CD14-positive monocyte (primary cell): ENCODE measurements at places on chromosomes 16 and 17. TPM values are rescaled to one million over a fixed set of nuclear protein-coding genes. Genes with fewer than 3 reads are reported as not detected.

DNA sequence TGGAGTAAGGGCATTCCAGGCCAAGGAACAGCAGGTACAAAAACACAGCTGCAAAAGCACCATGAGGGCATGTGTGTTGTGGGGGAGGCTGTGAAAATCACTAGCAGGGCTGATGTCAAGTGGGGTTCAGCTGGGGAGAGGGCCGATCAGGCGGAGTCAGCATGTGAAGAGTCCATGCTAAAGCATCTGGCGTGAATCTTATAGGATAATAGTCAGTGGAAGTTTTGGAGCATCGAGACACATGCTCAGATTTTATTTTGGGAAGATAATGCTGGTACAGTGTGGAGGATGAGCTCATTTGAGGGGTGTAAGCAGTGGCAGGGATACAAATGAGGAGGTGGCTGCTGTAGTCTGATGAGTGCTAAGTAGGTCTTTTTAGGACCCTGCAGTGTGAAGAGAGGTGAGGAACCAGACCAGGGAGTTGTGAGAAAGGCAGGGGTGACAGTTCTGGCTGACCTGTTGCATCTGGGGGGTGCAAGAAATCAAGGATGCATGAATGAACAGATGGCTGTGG lies 30.3 kb downstream of the MMD start:
- no peak overlapping the region for H3K4me3 ChIP-seq
- H3K27me3 ChIP-seq, result no peaks in the 10 kb centered on the region
- no peaks in the 10 kb centered on the region for H3K36me3 ChIP-seq
- H3K4me1 ChIP-seq, result peaks cover 22% of the 10 kb centered on the region
- no peak overlapping the region for H3K27ac ChIP-seq

DNA sequence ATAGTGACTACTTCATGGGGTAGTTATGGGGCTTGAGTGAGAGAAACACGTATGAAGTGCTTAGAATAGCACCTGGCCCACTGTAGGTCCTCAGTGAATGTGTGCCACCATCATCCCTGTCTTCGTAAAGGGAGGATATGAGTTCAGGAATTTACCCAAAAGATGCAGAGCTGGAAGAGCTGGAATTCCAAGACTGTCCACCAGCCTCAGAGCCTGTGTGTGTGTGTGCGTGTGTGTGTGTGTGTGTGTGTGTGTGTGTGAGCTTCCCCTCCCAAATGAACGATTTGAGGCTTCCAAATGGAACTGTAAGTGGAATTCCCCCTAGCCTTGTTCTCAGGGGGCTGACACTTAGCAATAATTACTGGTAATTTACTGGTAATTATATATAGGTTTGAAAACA lies 27.3 kb downstream of the WFDC1 start:
- no peaks in the 10 kb centered on the region for H3K4me1 ChIP-seq
- H3K27me3 ChIP-seq, result no peaks in the 10 kb centered on the region

DNA sequence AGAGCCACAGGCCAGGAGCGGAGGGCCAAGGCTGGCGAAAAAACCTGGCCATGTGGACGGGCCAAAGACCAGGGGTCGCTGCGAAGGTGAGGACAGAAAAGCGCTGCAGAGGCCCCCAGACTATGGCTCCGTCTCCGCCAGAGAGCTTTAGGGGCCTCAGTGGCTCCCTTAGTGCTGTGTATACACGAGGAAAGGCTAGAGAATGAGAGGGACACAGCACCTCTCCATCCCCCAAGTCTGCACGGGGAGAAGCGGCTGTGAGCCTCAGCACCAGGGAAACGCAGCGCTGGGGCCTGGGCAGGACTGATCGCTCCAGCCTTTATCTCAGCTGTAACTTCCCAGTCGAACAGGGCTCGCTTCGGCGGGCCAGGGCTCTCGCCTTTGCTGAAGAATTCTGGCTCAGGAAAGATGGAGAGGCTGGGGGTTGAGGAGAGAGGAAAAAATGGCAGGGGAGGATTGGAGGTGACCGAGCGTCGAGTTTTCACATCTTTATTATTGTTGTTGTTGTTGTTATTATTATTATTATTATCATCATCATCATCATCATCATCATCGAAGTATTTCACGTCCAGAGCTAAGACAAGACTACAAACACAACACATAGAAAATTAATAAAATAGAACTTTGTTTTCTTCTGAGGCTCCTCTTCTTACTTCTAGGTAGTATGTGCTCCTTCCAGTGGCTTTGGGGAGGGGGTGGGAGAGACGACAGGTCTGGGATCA lies 1.9 kb upstream of the HOXB5 start:
- peaks cover 30% of the 10 kb centered on the region for H3K4me1 ChIP-seq
- peaks cover 78% of the 10 kb centered on the region for H3K27me3 ChIP-seq
- H3K36me3 ChIP-seq, result no peaks in the 10 kb centered on the region
- H3K4me3 ChIP-seq, result no peak overlapping the region
- no peak overlapping the region for H3K27ac ChIP-seq

GRCh38 chr16:21590287-21590686 lies 9.1 kb upstream of the METTL9 start:
- DNase-seq, result peak; percentile 93
- no peaks in the 10 kb centered on the region for H3K27me3 ChIP-seq
- H3K4me3 ChIP-seq, result peak overlapping the region; percentile 53
- H3K36me3 ChIP-seq, result no peaks in the 10 kb centered on the region
- peak overlapping the region; percentile 84 for H3K27ac ChIP-seq

DNA sequence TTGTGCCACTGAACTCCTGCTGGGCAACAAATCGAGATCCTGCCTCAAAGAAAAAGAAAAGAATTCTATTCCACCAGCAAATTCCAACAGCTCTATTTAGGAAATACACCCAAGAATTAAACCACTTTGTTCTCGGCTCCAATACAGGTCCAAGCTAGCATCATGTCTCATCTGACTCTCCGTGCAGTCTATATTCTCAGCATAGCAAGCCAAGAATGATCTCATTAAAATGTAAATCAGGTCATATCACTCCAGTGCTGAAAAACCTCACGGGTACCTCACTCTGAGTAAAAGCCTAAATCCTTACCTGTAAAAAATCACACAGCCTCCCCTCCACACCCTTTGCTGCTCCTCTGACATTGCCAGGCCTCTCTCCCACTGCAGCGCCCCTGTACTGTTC lies 23.9 kb downstream of the UBE2G1 start:
- H3K27me3 ChIP-seq, result no peaks in the 10 kb centered on the region
- no peak overlapping the region for H3K4me3 ChIP-seq
- no peak overlapping the region for H3K27ac ChIP-seq
- no peak for DNase-seq
- H3K4me1 ChIP-seq, result peaks cover 12% of the 10 kb centered on the region
- H3K36me3 ChIP-seq, result peaks cover 9% of the 10 kb centered on the region

- DNase-seq, result no peak
- no peak overlapping the region for H3K4me3 ChIP-seq
- H3K36me3 ChIP-seq, result peaks cover 29% of the 10 kb centered on the region
- H3K4me1 ChIP-seq, result no peaks in the 10 kb centered on the region
Observed at GRCh38 chr17:77503293-77503655, 362.5 kb downstream of the SEC14L1 start.

Gene SPOP
- polyA plus RNA-seq, result 65.5 TPM

Gene SLC16A13
- polyA plus RNA-seq, result 2.2 TPM
